HT1080 (cell line): ENCODE measurements at places on chromosomes 16 and 17. TPM values are rescaled to one million over a fixed set of nuclear protein-coding genes. Genes with fewer than 3 reads are reported as not detected.

SOX8 gene
- not detected in 2 replicates for total RNA-seq

C1QTNF1 gene
- 0.45 TPM in 1 of 2 replicates, not detected in the other for total RNA-seq

DRC3 gene
- total RNA-seq, result 0.47 and 1.1 TPM in 2 replicates

DNA sequence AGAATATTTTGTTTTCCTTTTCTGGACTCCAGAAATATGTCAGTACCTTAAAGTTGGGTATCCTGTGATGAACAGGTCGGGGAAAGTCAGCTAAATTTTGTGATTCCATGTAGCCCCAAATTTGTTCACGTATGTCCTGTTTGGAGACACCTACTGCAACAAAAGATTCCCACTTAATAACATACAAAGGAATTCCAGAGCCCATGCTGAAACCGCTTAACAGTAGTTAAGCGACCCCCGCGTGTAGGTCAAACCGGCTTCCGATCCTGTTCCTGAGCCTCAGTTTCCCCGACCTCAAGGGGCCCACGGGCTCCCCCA is 477 bp downstream of the MTHFSD start:
- no peak for DNase-seq

DNA sequence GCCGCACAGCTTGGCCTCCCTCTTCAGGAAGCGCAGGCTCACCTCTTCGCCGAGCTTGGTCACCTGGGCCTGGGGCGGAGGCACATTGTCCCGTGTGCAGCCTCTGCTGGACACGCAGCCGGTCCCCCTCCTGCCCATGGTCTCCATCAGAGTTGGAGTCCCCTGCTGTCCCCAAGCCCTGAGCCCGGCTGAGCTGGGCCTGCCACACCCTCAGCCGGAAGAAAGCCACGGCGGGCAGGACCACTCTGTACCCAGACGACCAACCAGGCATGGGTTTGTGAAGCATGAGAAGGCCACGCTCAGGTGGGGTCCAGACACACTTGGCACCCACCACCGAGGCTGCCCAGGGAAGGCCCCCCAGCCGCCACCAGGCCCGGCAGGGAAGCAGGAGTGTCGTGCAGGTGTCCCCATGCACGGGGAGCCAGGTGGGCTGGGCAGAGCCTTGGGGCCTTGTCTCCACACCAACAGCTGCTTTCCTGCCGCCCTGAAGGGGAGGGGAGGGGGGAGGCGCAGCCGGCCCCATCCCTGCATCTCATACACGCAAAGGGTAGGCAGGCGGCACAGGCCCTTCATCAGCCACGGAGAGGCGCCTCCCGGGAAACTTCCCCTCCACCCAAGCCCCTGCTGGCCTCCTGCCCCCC is 5.2 kb downstream of the CCDC154 start:
- no peak for DNase-seq

GRCh38 chr16:85733839-85734170 is 17.1 kb downstream of the C16orf74 start:
- no peak for DNase-seq
